ENCODE measurements at places on chromosomes 7 and 10. TPM values are rescaled to one million over a fixed set of nuclear protein-coding genes. Genes with fewer than 3 reads are reported as not detected.

GPR146 gene
- 17.9 TPM for total RNA-seq

SSC4D gene
- not detected for total RNA-seq

GHRHR gene
- not detected for total RNA-seq

TMEM196 gene
- total RNA-seq: not detected

TLX1 gene
- total RNA-seq: not detected

CALU gene
- 28.1 TPM for total RNA-seq

GRCh38 chr10:119655566-119656001 is 4.4 kb downstream of the BAG3 start:
- DNase-seq: peak; percentile 26

DNA sequence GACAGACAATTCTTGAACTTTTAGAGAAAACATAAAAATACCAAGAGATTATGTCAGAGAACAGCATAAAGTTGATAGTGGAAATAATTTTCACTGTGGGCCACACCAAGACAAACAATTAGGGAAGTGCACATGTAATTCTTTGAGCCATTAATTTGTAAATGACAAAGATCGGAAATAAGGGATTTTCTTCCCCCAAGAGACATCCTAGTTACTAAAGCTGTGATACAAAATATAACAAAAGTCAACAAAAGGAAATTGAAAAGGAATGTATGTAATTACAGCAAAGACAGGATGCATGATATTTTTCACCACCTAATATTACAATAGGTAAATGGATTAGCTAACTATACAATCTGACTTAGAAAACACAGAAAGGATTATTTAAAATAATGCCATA is 12.4 kb upstream of the LRRC72 start:
- no peak for DNase-seq

DNA sequence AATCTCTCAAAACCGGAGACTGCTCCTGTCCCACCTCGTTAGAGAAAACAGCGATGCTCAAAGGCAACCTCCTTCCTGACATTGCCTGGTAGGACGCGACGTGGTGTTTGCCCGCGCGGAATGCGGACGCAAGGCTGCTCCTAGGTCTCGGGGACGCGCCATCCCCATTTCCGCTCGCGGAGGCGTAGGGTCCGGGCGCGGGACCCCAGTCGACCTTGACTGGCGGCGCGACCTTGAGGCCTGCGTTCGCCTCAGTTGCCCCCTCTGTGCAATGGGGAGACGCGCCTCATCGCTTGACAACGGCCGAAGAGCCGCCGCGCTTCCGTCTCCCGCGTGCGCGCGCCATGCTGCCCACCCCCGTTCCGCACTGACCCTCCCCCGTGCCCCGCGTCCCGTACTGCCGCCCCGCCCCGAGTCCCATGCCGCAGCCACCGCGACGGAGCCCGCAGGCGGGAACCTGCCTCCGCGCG is 412 bp upstream of the PPIA start:
- no peak for DNase-seq

- no peak for DNase-seq
Observed at GRCh38 chr7:59079-60016, 133.0 kb upstream of the FAM20C start.

DNA sequence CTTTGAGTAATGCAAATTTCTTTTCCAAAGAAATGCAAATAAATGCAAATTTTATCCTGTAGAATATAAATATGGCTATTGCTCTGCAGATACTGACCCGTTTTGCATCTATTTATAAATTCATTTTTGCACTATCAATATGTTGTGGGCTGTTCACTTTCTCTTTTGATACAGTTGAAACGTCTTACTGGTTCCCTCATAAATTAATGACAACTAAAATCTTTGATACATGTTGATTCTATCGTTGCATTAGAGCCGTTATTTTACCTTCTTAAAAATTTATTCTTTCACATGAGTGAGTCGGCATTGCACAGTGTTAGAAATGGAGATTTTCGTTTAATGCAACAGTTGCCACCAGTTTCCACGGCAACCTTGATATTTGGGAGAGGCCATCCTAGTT is 689.3 kb upstream of the FOXK1 start:
- DNase-seq: no peak

DNA sequence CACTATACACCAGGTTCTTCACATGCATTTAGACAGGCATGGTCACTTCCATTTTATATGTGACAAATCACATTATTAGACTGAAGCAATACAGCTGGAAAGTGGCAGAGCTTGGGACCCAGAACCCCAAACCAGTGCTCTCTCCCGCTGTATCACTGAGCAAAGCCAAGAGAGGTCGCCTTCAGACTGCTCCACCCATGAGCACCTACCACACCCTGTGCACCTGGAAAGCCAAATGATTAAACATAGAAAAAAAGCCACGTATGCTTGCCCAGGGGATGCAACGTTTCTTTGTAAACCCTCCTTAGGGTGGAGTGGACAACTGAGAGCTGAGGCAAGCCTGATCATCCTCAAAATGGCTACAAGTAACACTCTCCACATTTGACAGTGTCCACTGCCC is 72.5 kb downstream of the CCDC6 start:
- no peak for DNase-seq

DNA sequence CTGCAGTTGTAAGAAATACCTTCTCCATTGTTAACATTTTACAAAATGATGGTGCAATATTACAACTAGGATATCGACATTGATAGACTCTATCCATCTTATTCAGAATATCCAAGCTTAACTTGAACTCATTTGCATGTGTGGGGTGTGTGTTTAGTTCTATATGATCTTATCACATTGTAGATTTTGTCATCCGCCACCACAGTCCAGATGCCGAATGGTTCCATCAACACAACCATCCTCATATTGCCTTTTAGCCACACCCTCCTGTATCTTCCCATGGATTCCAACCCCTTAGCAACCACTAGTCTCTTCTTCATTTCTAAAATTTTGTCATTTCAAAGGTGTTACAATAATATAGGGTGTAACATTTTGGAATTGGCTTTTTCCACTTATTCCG is 452.9 kb upstream of the AKR1E2 start:
- no peak for DNase-seq

DNA sequence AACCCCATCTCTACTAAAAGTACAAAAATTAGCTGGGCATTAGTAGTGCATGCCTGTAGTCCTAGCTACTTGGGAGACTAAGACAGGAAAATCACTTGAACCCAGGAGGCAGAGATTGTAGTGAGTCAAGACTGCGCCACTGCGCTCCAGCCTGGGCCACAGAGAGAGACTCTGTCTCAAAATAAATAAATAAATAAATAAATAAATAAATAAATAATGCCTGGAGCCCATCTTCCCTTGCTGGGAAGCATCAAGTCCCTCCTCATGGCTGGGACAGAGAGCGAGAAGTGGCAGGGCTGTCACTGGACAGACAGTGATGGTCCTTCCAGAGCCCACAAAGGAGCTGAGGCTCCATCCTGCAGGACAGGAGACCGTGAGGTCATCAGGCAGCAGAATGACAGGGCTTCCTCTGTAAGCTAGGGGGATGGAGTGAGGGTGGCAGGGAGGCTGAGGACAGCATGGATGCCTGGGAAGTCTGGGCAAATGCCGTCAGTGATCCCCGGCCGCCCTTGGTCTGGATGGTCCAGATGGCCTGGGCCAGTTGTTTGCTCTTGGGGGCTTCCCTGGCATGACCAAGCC is 36.4 kb upstream of the ELN start:
- no peak for DNase-seq

DNA sequence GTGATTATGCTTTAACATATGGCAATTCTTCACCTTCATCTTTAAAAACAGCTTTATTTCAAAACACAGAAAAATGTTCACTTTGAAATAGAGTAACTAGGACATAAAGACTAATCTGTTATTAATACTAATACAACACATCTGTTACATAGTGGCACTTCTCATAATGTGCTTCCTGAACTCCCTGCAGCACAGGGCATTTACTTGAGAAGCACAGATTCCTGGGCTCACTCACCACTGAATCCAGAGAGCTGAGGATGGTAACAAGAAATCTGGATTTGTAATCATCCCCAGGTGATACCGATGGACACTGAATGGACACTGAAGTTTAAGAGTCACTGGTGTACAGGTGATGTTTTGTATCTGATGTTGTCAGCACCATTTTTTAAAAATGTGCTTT is 96.1 kb downstream of the COL28A1 start:
- DNase-seq: no peak

GRCh38 chr7:151403764-151404163 is 6.1 kb downstream of the WDR86 start:
- no peak for DNase-seq

GRCh38 chr7:144835155-144835611 is 670 bp downstream of the TPK1 start:
- peak; percentile 15 for DNase-seq

DNA sequence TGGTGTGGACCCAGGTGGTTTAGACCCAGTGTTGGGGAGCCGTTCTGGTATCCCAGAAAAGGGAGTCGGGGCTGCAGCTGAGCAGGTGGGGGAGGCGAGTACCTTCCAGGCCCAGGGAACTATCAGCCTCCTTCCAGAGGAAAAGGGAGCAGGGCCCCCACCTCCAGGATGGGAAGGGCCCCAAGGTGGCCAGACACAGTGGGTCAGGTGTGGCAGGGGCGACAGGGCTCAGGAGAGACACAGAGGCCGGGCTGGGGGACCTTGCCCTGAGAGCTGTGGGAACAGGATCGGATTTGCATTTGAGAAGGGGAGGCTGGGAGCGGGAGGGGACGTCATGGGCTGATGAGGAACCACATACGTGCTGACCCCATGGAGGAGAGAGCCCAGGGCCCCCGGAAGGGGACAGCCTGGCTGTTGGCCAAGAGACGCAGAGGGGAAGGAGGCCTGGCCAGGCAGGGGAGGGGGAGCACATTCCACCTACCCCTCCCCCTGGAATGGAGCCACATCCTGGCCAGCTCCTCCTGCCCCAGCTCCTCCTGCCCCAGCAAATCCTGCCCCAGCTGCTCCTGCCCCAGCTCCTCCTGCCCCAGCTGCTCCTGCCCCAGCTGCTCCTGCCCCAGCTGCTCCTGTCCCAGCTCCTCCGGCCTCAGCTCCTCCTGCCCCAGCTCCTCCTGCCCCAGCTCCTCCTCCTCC is 9.7 kb upstream of the TTYH3 start:
- DNase-seq: no peak

GRCh38 chr7:43888993-43889945 is 17.1 kb downstream of the URGCP start:
- DNase-seq: no peak

- no peak for DNase-seq
Observed at GRCh38 chr10:112827086-112827485, 123.0 kb upstream of the TCF7L2 start.

Data from T-helper 17 cell (primary cell).